ENCODE measurements at places on chromosomes 3 and 15.

GRCh38 chr3:29186982-29187725, 93.7 kb upstream of the RBMS3 start:
- no peak for DNase-seq

DNA sequence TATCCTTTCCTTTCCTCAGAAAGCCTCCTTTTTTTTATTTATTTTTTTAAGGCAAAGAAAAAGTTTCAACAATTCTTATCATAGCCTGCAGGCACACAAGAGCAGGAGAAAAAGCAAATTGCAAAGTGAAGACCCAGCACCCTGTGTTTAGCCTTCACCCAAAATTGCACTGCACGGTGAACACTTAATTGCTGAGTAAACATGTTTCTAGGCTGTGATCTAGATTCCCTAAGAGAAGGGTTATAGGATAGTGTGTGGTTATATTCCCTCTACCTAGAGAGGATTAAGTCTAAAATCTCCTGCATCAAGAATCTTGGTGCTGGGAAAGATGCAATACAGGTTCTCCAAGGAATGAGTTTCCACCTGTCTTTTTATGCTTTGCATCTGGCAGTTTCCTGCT, 70.2 kb upstream of the BFSP2 start:
- no peak for DNase-seq

DNA sequence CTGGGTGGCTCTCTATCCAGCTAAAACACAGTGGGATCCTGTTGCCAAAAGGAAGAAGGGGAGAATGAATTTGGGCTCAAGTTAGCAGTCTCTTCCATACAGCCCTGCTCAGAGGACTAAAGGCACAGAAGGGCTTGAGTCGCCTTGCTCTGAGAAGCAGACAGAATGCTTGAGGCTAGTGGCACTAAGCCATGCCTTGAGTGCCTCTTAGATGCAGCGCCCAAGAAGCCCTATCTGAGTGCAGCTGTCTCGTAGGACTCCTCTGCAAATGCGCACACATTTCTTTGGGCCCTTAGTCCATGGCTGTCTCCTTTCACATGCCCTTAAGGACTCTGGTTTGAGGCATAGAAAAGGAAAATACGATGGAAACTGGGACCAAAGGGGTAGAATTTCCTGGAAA, 211.3 kb upstream of the CHRM5 start:
- no peak for DNase-seq

- peak; percentile 11 for DNase-seq
Observed at GRCh38 chr15:99442252-99442897, 123.4 kb upstream of the MEF2A start.

- DNase-seq = peak; percentile 29
Observed at GRCh38 chr3:12541625-12542024, 3.7 kb downstream of the MKRN2OS start.

DNA sequence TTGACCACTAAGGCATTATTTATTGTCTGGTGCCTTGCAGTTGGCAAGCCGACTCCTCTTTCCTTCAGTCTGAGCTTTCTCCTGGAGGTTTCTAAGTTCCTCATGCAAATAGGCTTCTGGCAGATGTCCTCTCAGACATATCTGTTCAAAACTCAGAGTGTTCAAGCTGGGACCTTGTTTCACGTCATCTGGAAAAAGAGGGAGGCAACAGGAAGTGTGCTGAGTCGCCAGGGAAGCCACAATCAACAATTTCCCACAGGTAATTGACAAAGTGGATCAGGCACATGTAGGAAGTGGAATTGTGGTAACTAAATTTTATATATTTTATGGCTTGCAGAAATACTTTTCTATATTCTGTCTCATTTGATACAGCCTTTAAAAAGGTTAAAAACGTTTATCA, 14.6 kb downstream of the SCG5 start:
- no peak for DNase-seq

DNA sequence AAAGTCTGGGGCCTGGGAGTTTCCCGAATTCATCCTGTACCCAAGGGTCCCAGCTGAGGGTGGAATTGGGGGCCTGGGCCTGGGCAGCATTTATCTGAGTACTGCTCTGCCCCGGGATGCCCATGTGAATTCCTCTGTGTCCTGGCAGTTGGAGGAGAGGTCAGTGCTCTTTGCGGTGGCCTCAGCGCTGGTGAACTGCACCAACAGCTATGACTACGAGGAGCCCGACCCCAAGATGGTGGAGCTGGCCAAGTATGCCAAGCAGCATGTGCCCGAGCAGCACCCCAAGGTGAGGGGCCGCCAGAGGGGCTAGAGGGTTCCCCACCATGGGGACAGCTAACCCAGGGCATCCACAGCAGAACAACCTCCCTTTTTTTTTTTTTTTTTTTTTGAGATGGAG, 6.2 kb upstream of the RCCD1 start:
- DNase-seq = no peak

DNA sequence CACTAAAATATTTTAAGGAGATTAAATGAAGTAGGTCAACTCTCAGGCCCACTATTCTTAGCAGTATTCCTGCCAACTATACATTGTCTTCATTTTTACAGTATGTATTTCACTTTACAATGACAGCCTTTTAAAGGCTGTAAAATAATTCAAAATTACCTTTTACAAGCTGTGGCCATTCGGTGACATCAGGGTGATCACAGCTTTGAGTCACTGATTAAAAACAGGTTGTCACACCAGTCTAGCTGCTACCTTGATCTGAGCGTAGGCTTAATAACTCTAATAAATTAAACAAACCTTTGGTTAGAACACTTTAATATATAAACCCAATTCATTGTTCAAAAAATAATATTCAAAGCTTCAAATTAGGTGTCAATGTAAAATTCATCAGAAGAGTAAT, 29.9 kb downstream of the UBE3A start:
- DNase-seq = no peak

- DNase-seq = no peak
Observed at GRCh38 chr3:148227534-148227933, 470.2 kb upstream of the AGTR1 start.

GRCh38 chr3:121072133-121072532, 164.1 kb downstream of the STXBP5L start:
- DNase-seq = no peak

DNA sequence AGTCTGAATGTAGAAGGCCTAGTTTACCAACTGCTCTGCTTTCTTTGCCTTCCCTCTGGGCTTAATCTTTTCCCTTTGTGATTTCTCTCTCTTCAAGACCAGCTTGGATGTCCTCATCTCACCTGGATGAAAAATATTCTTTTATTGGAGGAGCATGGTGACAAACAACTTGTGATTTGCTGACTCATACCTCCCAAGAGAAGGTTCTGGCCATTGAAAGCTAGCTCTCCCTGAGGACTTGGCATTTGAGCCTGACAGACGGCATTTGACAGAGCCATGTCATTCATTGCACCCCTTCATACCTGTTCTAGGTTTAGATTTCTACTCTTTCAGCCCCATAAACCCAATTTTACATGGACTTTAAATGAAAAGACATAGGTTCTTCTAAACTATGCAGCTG, 33.3 kb downstream of the ATG7 start:
- DNase-seq = no peak

GRCh38 chr3:37144806-37145205, 29.6 kb downstream of the LRRFIP2 start:
- peak; percentile 24 for DNase-seq

DNA sequence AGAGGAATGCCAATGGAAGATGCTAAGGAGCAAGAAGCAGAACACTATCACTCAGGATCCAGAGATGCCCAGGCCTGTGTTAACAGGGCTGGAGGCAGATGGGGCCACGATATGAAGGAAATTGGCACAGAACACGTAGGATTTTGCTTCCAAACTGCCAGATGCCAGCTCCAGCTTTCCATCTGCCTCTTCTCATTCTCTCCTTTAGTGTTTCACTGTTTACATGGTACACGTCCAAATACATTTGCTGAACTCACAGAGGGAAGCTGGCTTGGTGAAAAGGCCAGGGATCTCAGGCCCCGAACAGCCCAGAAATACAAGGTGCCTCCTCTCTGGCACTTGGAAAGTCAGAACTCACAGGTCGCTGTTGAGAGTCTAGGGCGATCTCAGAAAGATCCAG, 187.0 kb downstream of the NTRK3 start:
- no peak for DNase-seq

- no peak for DNase-seq
Observed at GRCh38 chr3:113269661-113270060, 58.3 kb downstream of the BOC start.

- no peak for DNase-seq
Observed at GRCh38 chr3:53168175-53168923, 7.3 kb downstream of the PRKCD start.

DNA sequence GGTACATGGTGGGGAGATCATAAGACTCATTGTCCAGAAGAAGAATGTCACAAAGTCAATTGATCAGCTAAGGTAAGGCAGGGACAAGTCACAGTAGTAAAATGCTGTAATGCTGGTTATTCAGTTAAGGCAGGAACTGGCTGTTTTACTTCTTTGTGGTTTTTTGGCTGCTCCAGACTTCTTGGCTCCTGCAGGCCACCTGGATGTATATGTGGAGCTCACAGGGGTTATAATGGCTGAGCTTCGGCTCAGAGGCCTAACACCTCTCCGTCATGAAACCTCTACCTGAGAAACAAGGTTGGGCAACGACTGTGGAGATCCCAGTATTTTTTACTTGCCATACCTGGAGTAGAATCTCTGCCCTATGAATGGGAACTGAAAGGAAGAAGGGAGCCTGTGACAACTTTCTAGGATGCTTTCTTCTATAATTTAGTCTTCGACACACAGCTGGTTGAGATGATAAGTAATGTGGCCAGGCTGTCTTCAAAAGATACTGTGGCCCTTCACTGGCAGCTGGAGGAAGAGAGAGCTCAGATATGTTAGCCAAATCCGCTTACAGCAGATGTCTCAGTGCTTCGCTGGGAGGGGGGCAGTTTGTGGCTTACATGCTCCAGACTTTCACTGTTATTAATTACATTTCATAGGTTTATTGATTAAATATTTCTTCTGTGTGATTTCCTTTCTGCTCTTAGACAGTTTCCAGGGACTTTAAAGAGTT, 887.8 kb downstream of the IGSF11 start:
- no peak for DNase-seq

GRCh38 chr15:77499087-77499760, 78.5 kb downstream of the HMG20A start:
- DNase-seq = no peak

- DNase-seq = peak; percentile 70
Observed at GRCh38 chr15:91254766-91255165, 154.7 kb downstream of the SV2B start.

GRCh38 chr3:187770224-187770623, 25.0 kb upstream of the BCL6 start:
- peak; percentile 44 for DNase-seq

DNA sequence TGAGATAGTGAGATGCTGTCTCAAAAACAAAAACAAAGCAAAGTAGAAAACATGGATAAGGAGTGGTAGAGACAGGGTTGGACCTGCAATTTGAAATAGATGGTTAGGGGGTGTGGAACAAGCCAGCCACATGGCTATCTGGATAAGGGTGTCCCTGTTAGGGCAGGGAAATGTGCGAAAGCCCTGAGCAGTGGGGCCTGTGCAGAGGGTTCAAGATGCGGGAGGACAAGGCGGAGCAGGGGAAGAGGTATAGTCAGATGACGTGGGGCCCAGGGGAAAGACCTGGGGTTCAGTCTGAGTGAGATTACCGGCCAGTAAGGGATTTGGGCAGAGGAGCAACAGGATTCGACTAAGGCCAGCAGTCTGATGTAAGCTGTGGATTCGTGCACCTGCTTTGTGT, 18.4 kb upstream of the NR2E3 start:
- DNase-seq = no peak

DNA sequence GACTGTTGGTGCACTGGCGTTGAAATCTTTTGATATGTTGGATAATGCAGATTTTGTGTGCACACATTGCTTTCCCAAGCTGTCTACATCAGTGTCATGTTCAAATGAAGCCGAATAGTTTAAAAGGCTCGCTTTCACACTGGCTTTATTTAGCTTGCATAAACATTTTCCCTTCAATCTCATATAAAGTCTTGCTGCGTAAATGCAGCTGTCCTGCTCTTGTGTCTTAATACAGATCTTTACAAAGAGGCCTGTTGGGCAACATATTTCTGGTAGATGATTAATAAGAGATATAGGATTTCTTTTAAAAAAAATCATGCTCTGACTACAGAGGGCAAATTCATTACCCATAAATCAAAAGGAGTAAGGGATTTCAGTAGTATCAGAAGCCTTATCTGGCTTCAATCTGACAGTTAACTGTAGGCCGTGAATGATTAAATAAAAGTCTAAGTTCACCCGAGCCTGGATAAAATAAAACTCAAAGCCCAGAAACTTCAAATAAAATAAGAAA, 937.2 kb downstream of the FHIT start:
- no peak for DNase-seq
